ENCODE measurements at places on chromosomes 6 and 20. TPM values are rescaled to one million over a fixed set of nuclear protein-coding genes. Genes with fewer than 3 reads are reported as not detected.

DNA sequence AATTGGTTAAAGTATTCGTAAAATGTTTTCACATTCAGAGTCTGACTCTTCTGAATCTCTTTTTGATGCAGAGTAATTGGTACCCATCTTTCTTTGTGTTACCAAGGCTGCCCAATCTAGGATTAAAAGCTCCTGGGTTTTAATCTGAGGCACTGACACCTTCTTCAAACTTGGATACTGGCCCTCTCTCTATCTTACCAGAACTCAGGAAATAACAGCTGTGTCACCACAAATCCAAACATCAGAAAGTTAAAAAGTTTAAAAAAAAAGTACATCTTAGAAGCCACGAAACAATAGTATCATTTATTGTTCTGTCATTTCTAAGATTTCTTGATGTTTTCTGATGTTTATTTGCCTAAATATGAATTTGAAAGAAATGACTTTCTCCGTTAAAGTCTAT is 255.5 kb upstream of the RUNX2 start:
- no peak for DNase-seq

DNA sequence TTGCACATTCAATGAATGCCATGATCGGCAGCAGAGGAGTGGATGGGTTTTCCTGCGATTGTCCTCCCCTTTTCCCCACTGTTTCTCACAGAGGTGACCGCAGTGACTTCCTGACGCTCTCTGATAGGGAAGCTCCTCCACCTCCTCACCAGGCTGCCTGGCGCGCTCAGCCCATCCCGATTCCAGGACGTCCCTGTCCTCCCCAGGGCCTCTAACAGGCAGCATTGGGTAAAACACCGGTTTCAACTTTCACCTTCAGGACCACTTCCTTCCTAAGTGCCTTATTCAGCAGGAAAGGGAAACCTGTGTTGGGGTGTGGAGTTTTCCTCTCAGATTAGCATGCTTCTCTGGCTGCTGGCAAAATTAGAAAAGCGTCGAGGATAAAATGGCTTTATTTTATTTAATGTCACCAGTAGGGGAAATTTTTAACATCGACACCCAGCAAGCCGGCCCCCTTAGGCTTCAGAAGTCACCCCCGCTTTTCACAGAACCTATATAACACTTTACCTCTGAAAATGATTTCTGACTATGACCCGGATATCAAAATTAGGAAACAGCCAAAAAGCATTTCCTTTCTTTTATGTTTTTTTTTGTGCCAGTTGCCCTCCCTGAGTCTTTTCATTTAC is 570.4 kb upstream of the GJE1 start:
- peak; percentile 42 for DNase-seq

DBNDD2 gene
- 20.5 TPM for polyA plus RNA-seq

- no peak for DNase-seq
These were observed 7.4 kb downstream of the ROS1 start for GRCh38 chr6:117418320-117418719.

- DNase-seq, result no peak
These were observed 120.0 kb downstream of the TMEM242 start for GRCh38 chr6:157203312-157203744.

- DNase-seq, result peak; percentile 42
These were observed 152.1 kb upstream of the RIMS1 start for GRCh38 chr6:71733970-71734899.

DNA sequence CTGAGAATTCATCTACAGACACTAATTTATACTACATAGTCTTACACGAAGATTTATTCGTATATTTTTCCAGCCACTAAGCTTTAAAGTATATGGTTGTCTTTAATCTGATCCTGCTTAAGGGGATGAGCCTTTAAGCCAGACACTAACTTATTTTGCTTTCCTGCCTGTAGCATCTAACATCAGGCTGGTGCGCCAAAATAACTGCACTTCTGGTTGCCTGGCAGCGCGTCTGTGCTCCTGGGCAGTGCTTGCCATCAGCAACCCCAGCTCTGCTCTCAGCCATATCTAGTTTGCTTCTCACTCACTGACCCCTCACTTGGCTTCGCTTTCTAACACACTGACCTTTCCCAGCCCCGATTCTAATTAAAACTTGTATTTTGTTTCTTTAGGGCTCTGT is 21.8 kb downstream of the HMGCLL1 start:
- DNase-seq, result no peak

GRCh38 chr6:127343809-127344659 is 625 bp upstream of the ECHDC1 start:
- peak; percentile 58 for DNase-seq

DNA sequence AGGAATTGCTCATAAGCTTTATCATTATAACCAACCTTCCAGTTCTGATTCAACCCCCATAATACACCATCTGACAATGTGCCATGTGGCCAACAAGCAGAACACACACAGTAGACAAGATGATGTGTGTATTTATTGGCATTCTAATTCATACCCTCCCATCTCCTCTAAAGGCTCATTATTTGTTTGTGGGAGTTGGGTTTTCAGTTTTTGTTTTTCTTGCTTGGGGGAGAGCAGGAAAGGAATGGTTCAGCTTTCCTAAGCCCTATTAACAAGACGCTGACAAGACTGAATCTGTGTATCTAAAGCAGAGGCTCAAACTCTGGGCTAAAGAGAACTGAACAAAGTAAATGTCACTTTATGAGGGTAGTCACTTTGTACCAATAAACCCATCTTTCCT is 36.8 kb downstream of the EPB41L2 start:
- DNase-seq, result no peak

- peak; percentile 87 for DNase-seq
These were observed 42.6 kb downstream of the BMP7 start for GRCh38 chr20:57223648-57224489.

DNA sequence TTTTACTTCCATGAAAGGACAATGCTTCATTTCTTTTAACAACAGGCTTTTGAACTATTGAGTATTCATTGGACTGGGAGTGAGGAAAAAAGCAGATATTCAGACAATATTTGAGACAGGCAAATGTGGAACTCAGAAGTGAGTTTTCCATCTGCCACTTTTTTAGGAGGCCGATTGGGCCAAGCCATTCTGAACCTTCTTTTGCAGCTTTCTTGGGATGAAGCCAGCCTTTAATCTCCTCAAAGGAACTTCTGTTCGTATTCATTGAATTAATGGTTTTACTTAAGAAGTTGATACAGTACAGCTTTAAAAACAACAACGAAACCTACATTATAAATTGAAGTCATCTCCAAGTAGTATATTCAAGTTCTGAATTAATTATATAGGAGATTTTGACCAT is 187.1 kb upstream of the RNF217 start:
- no peak for DNase-seq

HLA-DQB2 gene
- not detected for polyA plus RNA-seq

DNA sequence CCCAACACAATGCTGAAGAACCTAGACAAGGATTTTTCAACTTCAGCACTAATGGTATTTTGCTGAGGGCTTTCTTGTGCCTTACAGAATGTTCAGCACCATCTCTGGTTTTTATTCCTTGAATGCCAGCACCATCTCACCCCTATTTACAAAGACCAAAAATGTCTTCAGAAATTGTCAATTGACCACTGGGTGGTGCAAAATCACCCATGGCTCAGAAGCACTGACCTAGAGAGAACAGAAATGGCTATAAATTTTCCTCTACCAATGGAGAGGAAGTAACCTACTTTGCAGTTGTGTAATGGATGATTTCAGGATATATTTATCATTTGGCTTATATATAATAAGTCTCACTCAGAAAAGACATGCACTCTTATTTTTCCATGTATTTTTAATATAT is 431.0 kb upstream of the IRAK1BP1 start:
- no peak for DNase-seq

IRF4 gene
- 0.52 TPM for polyA plus RNA-seq

SLC17A2 gene
- not detected for polyA plus RNA-seq

- DNase-seq, result no peak
These were observed 53.5 kb upstream of the UNC93A start for GRCh38 chr6:167237438-167238145.

PRKN gene
- 4.0 TPM for polyA plus RNA-seq

GRCh38 chr6:111727041-111727440 is 121.4 kb upstream of the TRAF3IP2 start:
- DNase-seq, result no peak

DNA sequence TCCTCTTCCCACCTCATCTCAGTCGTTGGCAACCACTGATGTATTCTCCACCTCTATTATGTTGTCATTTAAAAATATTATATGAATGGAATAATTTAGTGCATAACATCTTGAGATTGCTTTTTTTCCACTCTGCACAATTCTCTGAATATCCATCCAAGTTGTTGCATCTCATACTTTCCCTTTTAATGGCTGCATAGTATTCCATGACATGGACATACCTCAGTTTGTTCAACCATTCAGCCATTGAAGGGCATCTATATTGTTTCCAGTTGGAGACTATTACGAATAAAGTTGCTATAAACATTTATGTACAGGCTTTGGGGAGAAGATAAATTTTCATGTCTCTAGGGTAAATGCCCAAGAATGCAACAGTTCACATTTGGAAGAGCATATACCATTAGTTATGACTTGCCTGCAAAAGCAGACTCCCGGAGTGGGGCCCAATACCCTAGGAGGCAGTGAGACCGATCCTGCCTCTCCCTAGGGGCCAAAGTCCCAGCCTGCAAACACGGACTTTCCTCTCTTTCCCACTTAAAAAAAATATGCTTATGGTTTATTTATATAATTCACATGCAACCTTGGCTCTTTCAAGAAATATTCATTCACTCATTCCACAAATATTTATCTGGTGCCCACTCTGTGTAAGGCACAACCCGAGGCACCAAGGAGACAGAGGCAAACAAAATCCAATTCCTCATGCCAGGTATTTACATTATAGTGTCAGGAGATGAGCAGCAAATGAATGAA is 227.0 kb upstream of the PMEPA1 start:
- no peak for DNase-seq

CRISP2 gene
- polyA plus RNA-seq, result not detected

C20orf144 gene
- 0.25 TPM for polyA plus RNA-seq

- DNase-seq, result no peak
These were observed at the start of gene LBP for GRCh38 chr20:38346247-38346651. Gene LBP (plus strand): TSS chr20:38346482. CDS start chr20:38346517, 35 bp downstream.

- DNase-seq, result no peak
These were observed 49.2 kb upstream of the CST5 start for GRCh38 chr20:23928788-23929187.

DNA sequence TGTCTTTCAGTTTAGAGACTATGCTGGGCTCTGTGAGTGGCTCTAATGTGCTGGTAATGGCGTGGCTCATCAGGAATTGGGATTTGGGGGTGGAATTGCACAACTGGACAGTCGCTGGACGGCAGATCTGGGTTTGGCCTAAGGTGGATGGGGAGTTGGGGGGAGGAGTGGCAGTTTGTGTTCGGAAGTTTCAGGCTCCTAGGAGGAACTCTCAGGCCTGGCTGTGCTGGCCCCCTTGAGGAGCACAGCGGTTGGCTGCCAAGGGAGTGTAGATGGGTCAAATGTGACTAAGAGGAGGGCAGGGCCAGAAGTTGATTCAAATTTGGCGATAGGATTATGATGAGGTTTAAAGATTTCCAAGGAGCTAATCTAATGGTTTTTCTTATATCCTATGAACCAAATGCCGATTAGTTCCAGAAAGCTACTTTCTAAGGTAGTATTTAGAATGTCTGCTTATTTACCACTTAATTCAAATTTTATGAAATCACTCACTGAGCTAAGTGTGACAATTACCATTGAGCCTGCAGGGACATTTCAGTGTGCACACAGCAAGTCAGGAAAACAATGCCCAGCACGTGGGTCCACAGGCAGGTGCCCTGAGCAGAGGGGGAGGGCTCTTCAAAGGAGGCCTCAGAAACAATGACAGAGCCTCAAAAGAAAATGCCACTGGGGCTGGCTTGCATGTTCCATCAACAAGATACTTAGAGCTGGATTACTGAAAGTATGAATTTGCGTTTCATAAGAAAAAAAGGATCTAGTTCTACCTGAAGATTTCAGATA is 111.0 kb downstream of the GJA10 start:
- no peak for DNase-seq

DNA sequence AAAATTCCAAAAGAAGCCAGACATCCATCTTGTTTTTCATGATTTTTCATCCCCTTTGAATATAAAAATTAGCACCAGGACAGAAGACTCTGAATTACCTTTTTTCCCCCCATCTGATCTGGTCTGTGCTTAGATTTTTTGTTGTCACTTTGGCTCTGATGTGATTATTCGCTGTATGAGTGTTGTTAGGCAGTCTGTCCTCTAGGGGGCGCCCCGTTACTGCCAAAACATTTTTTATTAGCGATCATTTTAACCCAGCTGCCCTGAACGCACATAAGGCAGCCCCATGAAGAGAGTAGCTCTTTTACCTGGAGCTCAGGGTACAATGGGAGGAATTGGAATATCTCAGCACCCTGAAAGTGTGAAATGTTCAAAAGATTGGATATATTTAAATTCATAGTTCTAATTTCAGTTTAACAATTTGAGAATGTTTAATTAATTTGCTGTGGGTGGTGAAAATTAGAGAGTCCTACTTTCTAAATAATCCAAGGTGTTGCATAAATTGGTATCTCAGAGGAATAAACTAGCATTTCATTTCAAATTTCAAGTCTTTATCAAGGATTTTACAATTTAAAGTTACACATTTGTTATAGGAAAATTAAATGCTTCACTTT is 60.8 kb downstream of the PRPH2 start:
- peak; percentile 82 for DNase-seq

SENP6 gene
- polyA plus RNA-seq, result 70.9 TPM

PTCHD4 gene
- 0.80 TPM for polyA plus RNA-seq
